ENCODE measurements at places on chromosomes 4 and X. TPM values are rescaled to one million over a fixed set of nuclear protein-coding genes. Genes with fewer than 3 reads are reported as not detected.

Gene MAGIX
- total RNA-seq: 2.4 TPM

Gene OPRPN
- total RNA-seq: not detected

Gene CCNB3
- 0.41 TPM for total RNA-seq

Gene TMSB15B
- total RNA-seq: 22.4 TPM

Gene CORIN
- 0.82 TPM for total RNA-seq

Gene PIR
- total RNA-seq: 2.0 TPM

Gene TNMD
- total RNA-seq: not detected

DNA sequence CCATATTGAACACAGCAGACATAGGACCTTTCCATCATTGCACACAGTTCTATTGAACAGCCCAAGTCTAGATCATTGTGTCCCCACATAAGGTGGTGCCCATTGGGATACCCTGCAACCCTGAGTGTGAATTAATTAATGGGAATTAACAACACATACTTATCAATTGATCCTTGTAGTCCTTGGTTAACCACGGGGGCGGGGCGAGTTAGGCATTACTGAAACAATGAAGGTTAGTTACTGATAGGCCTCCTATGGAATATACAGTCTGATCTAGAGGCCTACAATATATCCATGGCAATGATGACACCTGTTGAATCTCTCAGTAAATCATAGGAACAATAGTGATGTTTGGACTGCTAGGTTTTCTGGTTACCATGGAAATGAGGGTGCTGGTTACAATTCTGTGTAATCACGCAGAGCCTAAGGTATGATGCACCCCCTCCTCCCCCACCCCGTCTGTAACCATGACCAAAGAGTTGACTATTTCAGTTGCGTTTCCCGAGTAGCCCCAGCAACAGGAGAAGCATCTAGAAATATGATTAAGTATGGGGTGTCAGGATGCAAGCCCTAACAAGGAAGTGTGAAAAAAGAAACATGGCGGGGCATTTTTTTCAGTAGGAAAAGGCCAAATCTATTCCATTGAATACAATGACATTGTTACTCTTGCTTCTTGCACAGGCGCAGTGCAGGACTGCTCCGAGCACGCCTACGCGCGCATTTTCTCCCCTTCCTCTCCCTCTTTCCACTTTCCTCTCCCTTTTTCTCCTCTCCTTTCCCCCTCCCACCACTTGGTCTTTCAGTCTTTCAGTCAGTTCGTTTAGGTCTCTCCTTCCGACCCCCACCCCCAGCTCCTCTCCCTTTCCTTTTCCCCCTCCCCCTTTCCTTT, 677 bp upstream of the NONO start:
- peak; percentile 3 for DNase-seq

GRCh38 chr4:119833611-119834010, 205.0 kb upstream of the PDE5A start:
- no peak for DNase-seq

DNA sequence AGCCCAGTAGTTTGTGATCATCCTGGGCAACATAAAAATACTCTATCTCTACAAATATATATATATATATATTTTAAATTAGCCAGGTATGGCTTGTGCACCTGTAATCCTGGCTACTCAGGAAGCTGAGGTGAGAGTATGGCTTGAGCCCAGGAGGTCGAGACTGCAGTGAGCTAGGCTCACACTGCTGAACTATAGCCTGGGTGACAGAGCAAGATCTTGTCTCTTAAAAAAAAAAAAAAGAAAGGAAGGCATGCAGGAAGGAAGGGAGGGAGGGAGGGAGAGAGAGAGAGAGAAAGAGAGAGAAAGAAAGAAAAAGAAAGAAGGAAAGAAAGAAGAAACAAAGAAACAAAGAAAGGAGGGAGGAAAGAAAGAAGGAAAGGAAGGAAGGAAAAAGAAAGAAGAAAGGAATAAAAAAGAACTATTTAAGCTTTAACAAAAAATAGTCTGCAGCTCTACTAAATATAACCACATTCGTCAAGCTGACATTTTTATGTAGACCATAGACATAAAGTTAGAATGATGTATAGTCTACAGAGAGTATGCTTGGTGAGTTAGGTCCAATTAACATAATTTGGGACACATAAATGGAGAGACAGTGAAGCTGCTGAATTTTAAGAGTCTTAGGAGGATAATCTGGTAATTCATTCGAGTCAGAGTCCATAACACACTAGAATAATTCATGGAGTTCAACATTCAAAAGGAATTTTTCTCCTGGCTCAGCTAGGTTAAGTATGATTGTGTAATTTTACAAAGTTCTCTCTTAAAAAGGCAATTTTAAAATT, 111.9 kb downstream of the GLRA3 start:
- no peak for DNase-seq

- no peak for DNase-seq
These were observed 73.6 kb downstream of the DCK start for GRCh38 chr4:71066737-71067716.

- DNase-seq: no peak
These were observed 254.5 kb downstream of the SPRY1 start for GRCh38 chr4:123651066-123651465.

GRCh38 chr4:76307660-76308014, 1.1 kb downstream of the STBD1 start:
- no peak for DNase-seq

DNA sequence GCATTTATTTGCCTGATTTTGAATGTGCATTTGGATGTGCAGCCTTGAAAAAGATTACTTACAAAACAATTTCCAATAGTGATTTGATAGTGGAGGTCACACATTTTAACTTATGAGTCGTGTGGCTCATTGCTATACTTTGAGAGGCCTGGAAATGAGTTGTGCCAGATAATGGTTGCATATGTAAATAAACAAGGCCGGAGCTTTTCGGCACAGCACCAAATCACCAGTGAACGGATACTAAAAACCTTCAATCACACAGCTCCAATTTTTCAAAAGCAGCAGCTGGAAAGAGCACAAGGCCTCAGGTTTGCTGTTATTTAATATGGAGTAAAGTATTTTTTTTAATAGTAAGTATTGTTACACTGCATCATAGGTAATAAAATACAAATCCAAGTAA, 57.2 kb downstream of the NPY5R start:
- DNase-seq: no peak

DNA sequence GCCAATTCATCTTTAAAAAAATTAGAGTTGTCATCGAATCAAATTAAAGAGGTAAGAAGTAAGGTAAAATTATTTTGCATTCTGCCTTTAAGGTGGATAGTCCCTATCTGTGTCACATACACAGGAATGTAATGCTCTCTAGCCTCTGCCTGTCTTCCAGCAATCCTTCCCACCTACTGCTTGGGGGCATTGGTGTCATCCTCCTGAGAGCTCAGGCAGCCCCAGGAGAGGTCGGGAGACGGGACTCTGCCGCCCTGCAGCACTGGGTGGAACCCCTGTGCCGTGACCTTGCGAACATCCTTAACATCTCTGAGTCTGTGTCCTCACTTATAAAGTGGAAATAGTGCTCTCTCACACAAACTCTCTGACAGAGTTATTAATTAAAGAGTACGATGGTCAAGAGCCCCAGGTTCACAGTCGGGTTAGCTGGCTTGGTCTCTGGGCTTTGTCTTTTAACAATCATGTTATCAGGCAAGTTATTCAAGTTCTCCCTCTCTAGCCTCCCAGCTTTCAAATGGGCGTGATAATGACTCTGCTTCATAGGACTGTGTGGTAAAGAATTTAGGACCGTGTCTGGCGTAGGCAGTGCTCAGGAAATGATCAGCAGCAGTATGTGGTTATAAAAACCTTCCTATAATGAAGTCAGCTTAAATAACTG, 10.2 kb downstream of the TLR3 start:
- no peak for DNase-seq

- no peak for DNase-seq
These were observed 922.5 kb downstream of the RPA4 start for GRCh38 chrX:97806238-97806637.

DNA sequence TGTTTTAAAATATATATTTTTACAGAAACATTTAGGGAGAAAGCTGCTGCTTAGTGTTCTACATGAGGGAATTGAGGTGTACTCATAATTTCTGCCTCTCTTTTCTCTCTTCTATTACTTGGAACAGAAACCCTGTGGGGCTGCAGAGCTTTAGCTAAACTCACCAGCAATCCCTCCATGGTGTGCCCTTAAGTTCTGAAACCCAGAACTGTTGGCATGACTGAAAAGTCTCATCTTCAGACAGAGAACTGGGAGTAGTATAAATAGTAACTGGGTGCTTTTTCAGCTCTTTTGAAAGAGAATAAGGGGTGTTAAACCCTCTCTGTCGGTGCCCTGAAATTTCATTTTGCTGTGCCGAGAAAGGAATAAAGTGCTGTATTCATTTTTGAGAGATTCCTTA, 294.9 kb upstream of the BOD1L1 start:
- DNase-seq: no peak

GRCh38 chr4:151690876-151691275, 69.9 kb downstream of the GATB start:
- DNase-seq: no peak

DNA sequence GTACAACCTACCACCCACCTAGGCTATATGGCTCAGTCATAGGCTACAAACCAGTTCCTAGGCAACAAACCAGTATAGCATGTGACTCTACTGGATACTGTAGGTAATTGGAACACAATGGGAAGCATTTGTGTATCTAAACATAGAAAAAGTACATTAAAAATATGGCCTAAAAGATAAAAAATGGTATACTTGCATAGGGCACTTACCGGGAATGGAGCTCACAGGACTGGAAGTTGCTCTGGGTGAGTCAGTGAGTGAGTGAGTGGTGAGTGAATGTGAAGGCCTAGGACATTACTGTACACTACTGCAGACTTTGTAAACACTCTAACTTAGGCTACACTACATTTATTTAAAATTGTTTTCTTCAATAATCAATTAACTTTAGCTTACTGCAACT, 139.2 kb upstream of the RBPJ start:
- DNase-seq: no peak

- DNase-seq: no peak
These were observed 63.0 kb downstream of the CPZ start for GRCh38 chr4:8655411-8656184.

Data from frontal cortex (tissue), 4 donors.